ENCODE measurements at places on chromosomes 5 and 9. TPM values are rescaled to one million over a fixed set of nuclear protein-coding genes. Genes with fewer than 3 reads are reported as not detected.

DBH gene
- not detected for total RNA-seq

GOLM1 gene
- 24.4 TPM for total RNA-seq

ANKRD34B gene
- not detected for total RNA-seq

GHR gene
- total RNA-seq: not detected

PCDHA9 gene
- total RNA-seq: not detected

FGFR4 gene
- 1.3 TPM for total RNA-seq

LOX gene
- total RNA-seq: 0.16 TPM

MEIKIN gene
- not detected for total RNA-seq

PCDHA13 gene
- not detected for total RNA-seq
